ENCODE measurements at places on chromosomes 2 and 18. TPM values are rescaled to one million over a fixed set of nuclear protein-coding genes. Genes with fewer than 3 reads are reported as not detected.

TSPYL6 gene
- not detected for total RNA-seq

TUBB8B gene
- not detected for total RNA-seq

DNA sequence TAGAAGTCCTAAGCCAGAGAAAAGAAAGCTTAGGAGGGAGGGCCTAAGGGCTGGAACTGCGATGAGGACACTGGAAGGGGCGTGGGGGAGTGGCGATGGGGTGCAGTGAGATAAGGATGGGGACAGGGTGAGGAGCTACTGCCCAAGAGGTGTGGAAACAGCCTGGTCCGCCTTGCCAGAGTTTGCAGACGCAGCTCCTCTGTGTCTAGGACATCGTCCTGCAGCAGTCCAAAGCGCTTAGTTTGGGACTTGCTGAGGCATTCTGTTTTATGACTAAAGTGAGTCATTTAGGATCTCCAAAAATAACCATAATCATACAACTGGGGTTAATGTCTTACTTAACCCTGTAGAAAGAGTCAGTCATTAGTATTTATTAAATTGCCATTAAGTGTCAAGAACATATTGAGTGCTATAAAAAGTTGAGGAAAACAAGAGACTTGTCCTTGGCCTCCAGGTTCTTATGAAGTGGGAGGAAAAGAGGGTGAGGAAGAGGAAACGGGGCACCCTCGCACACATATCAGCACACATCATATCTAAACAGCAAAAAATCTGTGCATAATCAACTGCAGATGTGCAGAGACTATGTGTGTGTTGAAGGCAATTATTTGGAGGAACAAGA lies 74.8 kb downstream of the CDK15 start:
- no peak overlapping the region for H3K4me3 ChIP-seq
- no peaks in the 10 kb centered on the region for H3K27me3 ChIP-seq
- H3K36me3 ChIP-seq = no peaks in the 10 kb centered on the region
- no peak overlapping the region for H3K27ac ChIP-seq
- peaks cover 33% of the 10 kb centered on the region for H3K4me1 ChIP-seq
- no peak for DNase-seq

- no peak for DNase-seq
- H3K27me3 ChIP-seq = no peaks in the 10 kb centered on the region
- no peak overlapping the region for H3K4me3 ChIP-seq
- no peak overlapping the region for H3K27ac ChIP-seq
Observed at GRCh38 chr2:174122185-174122584, 126.1 kb downstream of the OLA1 start.

DNA sequence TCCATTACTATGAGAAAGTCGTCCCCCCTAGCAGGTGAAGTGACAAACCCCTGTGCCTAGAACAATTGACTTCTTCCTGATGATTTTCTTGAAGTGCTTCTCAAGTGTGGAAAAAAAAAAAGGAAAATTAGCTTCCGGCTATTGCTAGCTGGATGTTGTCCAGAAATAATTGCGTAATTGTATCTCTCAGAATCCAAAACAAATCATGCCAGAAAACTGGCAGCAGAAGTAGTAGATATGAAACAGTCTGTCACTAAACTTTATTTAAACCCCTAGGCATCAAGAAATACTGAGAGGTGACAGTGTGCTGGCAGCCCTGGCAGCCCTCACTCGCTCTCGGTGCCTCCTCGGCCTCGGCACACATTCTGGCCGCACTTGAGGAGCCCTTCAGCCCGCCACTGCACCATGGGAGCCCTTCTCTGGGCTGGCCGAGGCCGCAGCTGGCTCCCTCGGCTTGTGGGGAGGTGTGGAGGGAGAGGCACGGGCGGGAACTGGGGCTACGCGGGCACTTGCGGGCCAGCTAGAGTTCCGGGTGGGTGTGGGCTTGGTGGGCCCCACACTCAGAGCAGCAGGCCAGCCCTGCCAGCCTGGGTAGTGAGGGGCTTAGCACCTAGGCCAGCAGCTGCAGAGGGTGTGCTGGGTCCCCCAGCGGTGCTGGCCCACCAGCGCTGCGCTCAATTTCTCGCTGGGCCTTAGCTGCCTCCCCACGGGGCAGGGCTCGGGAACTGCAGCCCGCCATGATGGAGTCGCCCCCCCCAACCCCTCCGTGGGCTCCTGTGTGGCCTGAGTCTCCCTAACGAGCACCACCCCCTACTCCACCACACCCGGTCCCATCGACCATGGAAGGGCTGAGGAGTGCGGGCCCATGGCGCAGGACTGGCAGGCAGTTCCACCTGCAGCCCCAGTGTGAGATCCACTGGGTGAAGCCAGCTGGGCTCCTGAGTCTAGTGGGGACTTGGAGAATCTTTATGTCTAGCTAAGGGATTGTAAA lies 80.5 kb upstream of the ABCA12 start:
- H3K4me3 ChIP-seq = no peak overlapping the region
- no peaks in the 10 kb centered on the region for H3K36me3 ChIP-seq
- no peak overlapping the region for H3K27ac ChIP-seq
- DNase-seq = no peak
- peaks cover 2% of the 10 kb centered on the region for H3K4me1 ChIP-seq
- H3K27me3 ChIP-seq = peaks cover 31% of the 10 kb centered on the region

DNA sequence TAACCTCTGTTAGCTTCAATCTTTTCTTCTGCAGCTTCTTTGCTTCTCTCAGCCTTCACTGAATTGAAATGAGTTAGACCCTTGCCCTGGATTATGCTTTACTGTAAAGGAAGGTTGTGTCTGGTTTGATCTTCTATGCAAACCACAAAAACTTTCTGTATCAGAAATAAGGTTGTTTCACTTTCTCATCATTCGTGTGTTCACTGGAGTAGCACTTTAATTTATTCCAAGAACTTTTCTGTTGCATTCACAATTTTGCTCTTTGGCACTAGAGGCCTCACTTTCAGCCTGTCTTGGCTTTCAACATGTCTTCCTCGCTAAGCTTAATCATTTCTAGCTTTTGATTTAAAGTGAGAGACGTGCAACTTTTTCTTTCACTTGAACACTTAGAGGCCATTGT lies 365.3 kb downstream of the TDRD15 start:
- H3K27me3 ChIP-seq = no peaks in the 10 kb centered on the region
- no peaks in the 10 kb centered on the region for H3K36me3 ChIP-seq
- no peaks in the 10 kb centered on the region for H3K4me1 ChIP-seq
- no peak overlapping the region for H3K27ac ChIP-seq

GRCh38 chr2:240377366-240377765 lies 58.1 kb upstream of the GPC1 start:
- no peak overlapping the region for H3K4me3 ChIP-seq
- H3K36me3 ChIP-seq = no peaks in the 10 kb centered on the region
- no peak overlapping the region for H3K27ac ChIP-seq
- H3K4me1 ChIP-seq = peaks cover 16% of the 10 kb centered on the region
- no peaks in the 10 kb centered on the region for H3K27me3 ChIP-seq

- H3K27me3 ChIP-seq = no peaks in the 10 kb centered on the region
- no peaks in the 10 kb centered on the region for H3K4me1 ChIP-seq
- no peak for DNase-seq
- no peak overlapping the region for H3K27ac ChIP-seq
Observed at GRCh38 chr2:14621114-14621513, 11.4 kb upstream of the LRATD1 start.
